Spinal cord (tissue), 10 donors: ENCODE measurements at places on chromosomes 6 and 20. TPM values are rescaled to one million over a fixed set of nuclear protein-coding genes. Genes with fewer than 3 reads are reported as not detected.

The LY86 gene
- 14.5 TPM for total RNA-seq

The TNF gene
- 0.39 TPM for total RNA-seq

The PGK2 gene
- total RNA-seq = not detected

The NMBR gene
- 1.5 TPM for total RNA-seq

The NRSN1 gene
- 16.1 TPM for total RNA-seq

The CPNE5 gene
- total RNA-seq = 9.6 TPM

DNA sequence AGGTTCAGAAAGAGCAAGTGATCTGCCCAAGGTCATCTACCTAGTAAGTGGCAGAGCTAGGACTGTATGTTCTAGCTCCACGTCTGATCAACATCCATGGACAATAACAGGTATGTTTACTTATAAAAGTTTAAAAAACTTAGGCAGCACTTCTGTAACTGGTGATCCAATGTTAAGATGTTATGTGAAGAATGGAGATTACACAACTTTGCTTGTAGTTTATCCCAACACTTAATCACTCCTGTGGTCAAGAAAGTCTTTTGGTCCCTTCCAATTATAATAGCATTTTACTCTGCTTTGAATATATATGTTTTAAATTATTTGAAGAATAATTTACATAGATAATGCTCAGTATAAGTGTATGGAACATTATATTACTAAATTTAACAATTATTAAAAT is 4.8 kb downstream of the FBXO30 start:
- H3K27ac ChIP-seq = no peak overlapping the region
- no peaks in the 10 kb centered on the region for H3K36me3 ChIP-seq
- no peak overlapping the region for H3K4me3 ChIP-seq
- no peaks in the 10 kb centered on the region for H3K27me3 ChIP-seq
- H3K4me1 ChIP-seq = no peaks in the 10 kb centered on the region

GRCh38 chr20:38547288-38548085 is 33.5 kb upstream of the ADIG start:
- no peak overlapping the region for H3K4me3 ChIP-seq
- H3K27ac ChIP-seq = no peak overlapping the region
- peaks cover 20% of the 10 kb centered on the region for H3K36me3 ChIP-seq
- no peak for DNase-seq

- H3K27me3 ChIP-seq = peaks cover 6% of the 10 kb centered on the region
- no peak overlapping the region for H3K27ac ChIP-seq
- no peak for DNase-seq
These were observed 129.5 kb upstream of the SULF2 start for GRCh38 chr20:47914792-47915191.

- no peak for DNase-seq
- no peaks in the 10 kb centered on the region for H3K36me3 ChIP-seq
- no peak overlapping the region for H3K4me3 ChIP-seq
- no peaks in the 10 kb centered on the region for H3K27me3 ChIP-seq
- H3K4me1 ChIP-seq = no peaks in the 10 kb centered on the region
- no peak overlapping the region for H3K27ac ChIP-seq
These were observed 45.0 kb downstream of the DNAH8 start for GRCh38 chr6:38760097-38760496.

- DNase-seq = no peak
- no peak overlapping the region for H3K27ac ChIP-seq
- no peaks in the 10 kb centered on the region for H3K27me3 ChIP-seq
- H3K4me3 ChIP-seq = no peak overlapping the region
- H3K4me1 ChIP-seq = peaks cover 5% of the 10 kb centered on the region
- H3K36me3 ChIP-seq = peaks cover 4% of the 10 kb centered on the region
These were observed 301.1 kb downstream of the FOXC1 start for GRCh38 chr6:1910621-1911407.

- no peaks in the 10 kb centered on the region for H3K36me3 ChIP-seq
- H3K4me1 ChIP-seq = peaks cover 7% of the 10 kb centered on the region
- no peaks in the 10 kb centered on the region for H3K27me3 ChIP-seq
These were observed 51.9 kb downstream of the RPF2 start for GRCh38 chr6:111033628-111034289.

DNA sequence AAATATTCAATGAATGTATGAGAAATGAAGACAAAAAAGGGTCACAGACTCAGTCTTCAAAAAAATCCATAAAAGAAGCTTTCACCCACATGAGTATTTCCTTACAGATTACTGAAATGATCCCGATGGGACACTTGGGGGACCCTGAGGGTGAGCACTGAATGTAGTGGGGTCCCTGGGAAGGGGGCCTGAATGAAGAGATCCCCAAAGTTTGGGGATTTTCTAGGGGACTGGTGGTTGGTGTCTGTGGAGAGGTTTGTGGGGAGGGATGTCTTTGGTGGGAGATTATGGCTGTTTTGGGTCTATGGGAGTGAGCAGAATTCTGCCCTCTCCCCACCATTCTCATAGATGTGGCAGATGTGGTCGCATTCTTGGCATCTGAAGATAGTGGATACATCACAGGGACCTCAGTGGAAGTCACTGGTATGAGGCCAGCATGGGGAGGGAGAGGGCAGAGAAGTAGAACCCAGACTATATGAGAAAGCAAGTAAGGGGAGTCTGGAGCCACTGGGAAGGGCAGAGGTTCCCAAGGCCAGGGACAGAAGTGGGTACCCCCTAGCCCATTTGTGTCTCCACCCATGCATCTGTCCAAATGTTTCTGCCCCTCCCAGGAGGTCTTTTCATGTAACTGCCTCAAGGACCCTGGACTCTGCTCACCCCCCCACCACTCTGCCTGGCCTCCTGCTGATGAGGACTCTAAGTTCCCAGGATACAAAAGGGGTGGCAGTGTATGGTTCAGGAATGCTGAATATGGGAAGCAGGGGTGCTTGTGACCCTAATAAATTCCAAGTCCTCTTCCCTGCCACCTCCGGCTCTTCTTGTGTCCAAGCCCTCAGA is 1.8 kb downstream of the HSD17B8 start:
- DNase-seq = no peak
- no peak overlapping the region for H3K4me3 ChIP-seq
- H3K27me3 ChIP-seq = no peaks in the 10 kb centered on the region
- H3K27ac ChIP-seq = peak overlapping the region; percentile 49
- H3K4me1 ChIP-seq = peaks cover 59% of the 10 kb centered on the region

- no peaks in the 10 kb centered on the region for H3K27me3 ChIP-seq
- no peaks in the 10 kb centered on the region for H3K4me1 ChIP-seq
- H3K27ac ChIP-seq = no peak overlapping the region
- DNase-seq = no peak
These were observed 73.2 kb downstream of the AHI1 start for GRCh38 chr6:135424385-135424784.

GRCh38 chr6:107879941-107880340 is 55.8 kb upstream of the SCML4 start:
- peak; percentile 94 for DNase-seq
- peaks cover 9% of the 10 kb centered on the region for H3K36me3 ChIP-seq
- H3K4me3 ChIP-seq = no peak overlapping the region

- H3K27me3 ChIP-seq = no peaks in the 10 kb centered on the region
- no peaks in the 10 kb centered on the region for H3K4me1 ChIP-seq
- no peak overlapping the region for H3K4me3 ChIP-seq
- no peaks in the 10 kb centered on the region for H3K36me3 ChIP-seq
- no peak for DNase-seq
These were observed 91.3 kb upstream of the EDN1 start for GRCh38 chr6:12198851-12199250.

DNA sequence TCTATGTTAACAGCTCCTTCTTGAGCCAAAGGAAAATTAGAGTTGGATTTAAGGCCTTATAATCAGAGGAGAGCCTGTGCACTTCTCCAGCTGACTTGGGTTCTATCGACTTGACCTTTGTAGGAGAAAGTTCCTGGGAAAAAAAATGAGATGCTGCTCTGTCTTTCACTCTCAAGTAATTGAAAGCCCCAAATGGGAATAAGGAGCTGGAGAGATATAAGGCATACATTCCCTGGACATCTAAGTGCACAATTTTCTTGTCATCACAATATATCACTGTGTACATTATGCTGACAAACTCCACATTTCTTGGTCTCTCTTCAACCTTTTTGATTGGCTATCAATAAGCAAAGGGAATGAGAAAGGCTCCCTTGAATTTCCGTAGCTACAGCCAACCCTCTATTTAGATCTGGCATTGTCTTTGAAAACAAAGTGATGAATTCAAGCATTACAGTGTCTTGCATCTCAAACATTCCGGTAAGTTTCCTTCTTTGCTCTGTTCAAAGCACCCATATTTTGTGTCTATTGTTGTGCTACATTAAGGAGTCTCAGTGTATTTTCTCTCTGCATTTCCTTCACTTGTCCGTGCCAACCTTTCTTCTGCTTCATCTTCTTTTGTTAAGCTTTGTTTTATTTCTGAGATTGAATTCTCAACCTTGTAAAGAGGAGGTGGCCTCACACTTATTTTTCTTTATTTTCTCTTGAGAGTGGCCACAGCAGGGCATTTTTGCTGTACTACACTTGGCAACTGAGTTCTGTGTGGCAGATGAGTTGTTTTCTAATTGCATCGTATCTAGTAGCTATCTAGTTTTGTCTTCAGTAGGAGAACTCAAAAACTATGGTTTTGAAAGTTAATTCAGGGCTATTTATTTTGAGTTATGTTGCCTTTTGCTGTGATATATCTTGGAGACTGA is 450.3 kb upstream of the MAN1A1 start:
- no peaks in the 10 kb centered on the region for H3K36me3 ChIP-seq
- H3K4me1 ChIP-seq = no peaks in the 10 kb centered on the region
- no peak overlapping the region for H3K27ac ChIP-seq

GRCh38 chr6:36934901-36935300 is 19.6 kb upstream of the PI16 start:
- DNase-seq = no peak
- no peaks in the 10 kb centered on the region for H3K4me1 ChIP-seq
- no peaks in the 10 kb centered on the region for H3K27me3 ChIP-seq
- no peak overlapping the region for H3K27ac ChIP-seq
- H3K36me3 ChIP-seq = no peaks in the 10 kb centered on the region
- no peak overlapping the region for H3K4me3 ChIP-seq

DNA sequence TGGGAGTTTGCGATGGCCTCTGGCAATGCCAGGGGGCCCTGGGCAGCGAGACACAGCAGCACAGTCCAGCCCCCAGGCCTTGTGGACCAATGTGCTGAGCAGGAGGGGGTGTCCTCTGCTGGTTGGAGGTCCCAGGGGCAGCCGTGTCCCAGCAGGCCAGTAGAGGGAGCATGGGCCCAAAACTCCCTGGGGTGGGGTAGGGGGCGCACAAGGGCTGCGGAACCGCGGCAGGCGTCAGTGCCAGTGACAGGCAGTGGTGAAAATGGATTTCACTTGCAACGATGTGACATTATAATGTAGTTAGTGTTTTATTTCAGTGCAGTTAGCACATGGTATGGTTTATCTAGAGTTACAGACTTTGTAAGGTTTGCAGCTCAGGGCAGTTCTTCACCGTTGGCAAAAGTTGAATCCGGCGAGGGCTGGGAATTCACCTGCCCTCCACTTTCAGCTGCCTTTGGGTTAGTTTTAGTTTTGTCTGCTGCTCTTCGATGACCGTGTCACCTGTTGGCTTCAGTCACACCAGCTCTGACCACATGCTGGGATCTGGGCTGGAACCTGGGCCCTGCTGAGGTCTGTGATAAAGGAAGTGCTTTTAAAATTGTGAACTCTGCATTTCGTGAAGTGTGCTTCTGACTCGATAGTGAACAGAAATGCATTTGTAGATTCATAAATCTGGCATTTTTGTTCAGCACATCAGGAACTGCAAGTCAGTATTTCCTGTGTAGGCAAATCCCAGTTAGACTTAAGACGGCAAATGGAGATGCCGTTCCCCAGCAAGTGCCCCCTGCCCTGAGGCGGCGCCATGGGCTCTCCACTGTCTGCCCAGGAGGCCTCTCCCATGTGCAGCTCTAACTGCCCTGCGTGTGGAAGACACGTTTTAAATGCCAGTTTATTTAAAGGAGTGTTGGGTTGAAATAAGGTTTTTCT is 46.8 kb downstream of the PYGB start:
- peaks cover 95% of the 10 kb centered on the region for H3K36me3 ChIP-seq
- H3K4me3 ChIP-seq = no peak overlapping the region
- H3K27ac ChIP-seq = no peak overlapping the region

GRCh38 chr20:62671765-62672164 is 29.5 kb downstream of the SLCO4A1 start:
- peaks cover 30% of the 10 kb centered on the region for H3K4me1 ChIP-seq
- peaks cover 2% of the 10 kb centered on the region for H3K27me3 ChIP-seq
- DNase-seq = no peak
- H3K27ac ChIP-seq = no peak overlapping the region
- peaks cover 30% of the 10 kb centered on the region for H3K36me3 ChIP-seq

GRCh38 chr6:32692019-32692418 is 25.6 kb upstream of the HLA-DQB1 start:
- H3K27ac ChIP-seq = no peak overlapping the region
- H3K4me3 ChIP-seq = no peak overlapping the region
- H3K36me3 ChIP-seq = no peaks in the 10 kb centered on the region
- no peaks in the 10 kb centered on the region for H3K4me1 ChIP-seq

DNA sequence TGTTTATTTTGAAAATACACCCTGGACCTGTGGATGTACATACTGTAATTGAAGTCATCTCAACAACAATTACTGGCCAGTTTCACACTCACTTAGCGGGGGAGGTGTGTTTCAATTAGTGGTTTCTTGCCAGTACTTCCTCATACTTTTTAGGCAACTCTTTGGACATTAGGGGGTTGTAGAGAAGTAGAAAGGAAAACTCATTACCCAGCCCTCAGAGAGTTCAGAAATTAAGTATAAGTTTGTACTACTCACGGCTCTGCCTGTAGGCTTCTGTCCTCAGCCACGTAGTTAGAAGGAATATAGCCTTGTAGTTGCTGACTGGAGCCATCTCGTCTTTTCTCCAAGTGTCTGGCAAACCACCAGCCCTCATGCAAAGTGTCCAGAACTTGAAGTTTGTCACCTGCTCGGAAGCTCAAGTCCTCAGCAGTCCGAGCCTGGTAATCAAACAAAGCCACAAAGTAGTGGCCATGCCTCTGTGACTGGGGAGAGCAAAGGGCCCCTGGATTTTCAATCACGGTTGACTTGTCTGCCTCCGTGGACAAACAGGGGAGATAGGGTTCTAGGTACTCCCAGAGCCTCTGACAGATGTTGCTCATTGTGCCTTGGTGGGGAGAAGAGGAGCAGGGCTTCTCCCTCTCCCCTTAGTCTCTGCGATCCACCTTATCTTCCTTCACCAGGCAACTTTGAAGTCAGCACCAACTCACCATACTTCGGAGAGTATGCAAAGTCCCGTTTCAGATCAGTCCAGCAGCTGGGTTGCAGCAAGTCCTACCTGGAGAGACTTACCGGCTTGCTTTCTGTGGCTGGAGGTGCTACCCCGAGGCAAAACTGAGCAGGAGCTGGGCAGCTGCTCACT is 749 bp downstream of the FRK start:
- no peaks in the 10 kb centered on the region for H3K4me1 ChIP-seq
- no peak overlapping the region for H3K4me3 ChIP-seq
- H3K27me3 ChIP-seq = no peaks in the 10 kb centered on the region
- no peak for DNase-seq
